ENCODE measurements at places on chromosomes 3 and 15. TPM values are rescaled to one million over a fixed set of nuclear protein-coding genes. Genes with fewer than 3 reads are reported as not detected.

DNA sequence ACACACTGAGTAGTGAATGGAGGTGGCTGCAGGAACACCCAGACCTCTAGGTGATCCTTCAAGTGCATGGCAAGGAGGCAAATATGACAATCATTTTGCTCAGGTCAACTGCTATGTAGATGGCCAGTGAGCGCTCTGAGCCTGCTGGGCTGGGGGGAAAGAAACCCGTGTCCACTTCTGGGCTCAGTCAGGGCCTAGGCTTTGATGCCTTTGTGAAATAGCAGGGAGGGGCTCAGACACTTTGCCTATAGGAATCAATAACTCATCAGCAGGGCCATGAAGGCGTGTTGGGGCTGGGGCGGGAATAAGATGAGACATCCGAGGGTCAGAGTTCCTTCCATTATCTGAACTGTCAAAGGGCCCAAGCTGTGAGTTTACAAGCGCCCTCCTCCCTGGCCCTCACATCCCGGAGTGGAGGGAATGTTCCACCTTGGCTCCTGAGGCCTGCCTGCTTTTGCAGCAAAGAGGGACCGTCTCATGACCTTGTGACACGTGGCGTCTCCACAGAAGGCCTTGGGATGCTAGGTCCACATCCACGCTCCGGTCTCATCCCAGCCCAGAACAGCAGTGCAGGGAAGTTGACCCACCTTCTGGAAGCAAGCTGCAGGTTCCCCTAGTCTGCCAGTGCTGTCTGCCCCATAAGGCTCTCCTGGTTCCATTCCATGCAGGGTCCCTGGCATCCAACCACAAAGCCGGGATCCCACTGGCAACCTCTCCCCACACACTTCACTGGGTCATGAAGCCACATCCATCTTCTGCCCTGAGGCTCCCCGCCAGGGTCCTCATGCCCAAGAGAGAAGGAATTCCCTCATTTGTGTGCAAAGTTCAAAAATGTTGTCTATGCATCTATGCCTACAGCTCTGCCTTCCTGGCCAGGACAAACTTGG lies 78.4 kb downstream of the CHSY1 start:
- no peak for DNase-seq

- DNase-seq: no peak
Observed at GRCh38 chr3:48938156-48938555, 19.5 kb downstream of the ARIH2 start.

- no peak for DNase-seq
Observed at GRCh38 chr3:71425491-71426071, 157.9 kb downstream of the FOXP1 start.

- DNase-seq: no peak
Observed at GRCh38 chr3:46859001-46859710, 4.1 kb downstream of the MYL3 start.

GRCh38 chr3:143895805-143896204 lies 47.5 kb upstream of the SLC9A9 start:
- DNase-seq: no peak

GOLGA8O gene
- total RNA-seq: not detected

CKMT1A gene
- 4.9 TPM for total RNA-seq

C3orf33 gene
- total RNA-seq: 4.2 TPM

ZCWPW2 gene
- 0.30 TPM for total RNA-seq
